ENCODE measurements at places on chromosomes 3 and 15.

DNA sequence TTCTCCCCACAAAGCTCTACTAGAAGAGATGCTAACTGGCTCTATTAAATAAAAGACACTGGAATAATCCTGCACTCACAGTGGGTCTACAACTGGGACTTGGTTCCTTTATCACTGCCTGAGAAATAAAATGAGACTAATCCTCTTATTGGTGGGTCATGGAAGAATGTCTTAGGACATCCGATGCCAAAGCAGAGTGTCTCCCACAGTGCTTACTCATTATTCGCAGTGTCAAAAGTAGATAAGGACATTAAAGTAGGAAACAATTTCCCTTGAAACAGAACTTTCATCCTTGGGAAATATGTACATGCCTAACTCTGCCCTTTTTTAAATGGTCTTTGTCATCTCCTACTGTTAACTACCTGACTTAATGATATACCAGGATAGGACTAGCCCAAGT, 71.5 kb downstream of the GSK3B start:
- no peak for DNase-seq

- DNase-seq = no peak
Observed at GRCh38 chr3:190644766-190645165, 130.9 kb downstream of the IL1RAP start.

GRCh38 chr15:71238926-71239325, 123.7 kb downstream of the THSD4 start:
- DNase-seq = no peak

GRCh38 chr15:60003243-60004008, 685 bp upstream of the FOXB1 start:
- no peak for DNase-seq

- no peak for DNase-seq
Observed at GRCh38 chr3:82058809-82059208, 297.4 kb upstream of the GBE1 start.

DNA sequence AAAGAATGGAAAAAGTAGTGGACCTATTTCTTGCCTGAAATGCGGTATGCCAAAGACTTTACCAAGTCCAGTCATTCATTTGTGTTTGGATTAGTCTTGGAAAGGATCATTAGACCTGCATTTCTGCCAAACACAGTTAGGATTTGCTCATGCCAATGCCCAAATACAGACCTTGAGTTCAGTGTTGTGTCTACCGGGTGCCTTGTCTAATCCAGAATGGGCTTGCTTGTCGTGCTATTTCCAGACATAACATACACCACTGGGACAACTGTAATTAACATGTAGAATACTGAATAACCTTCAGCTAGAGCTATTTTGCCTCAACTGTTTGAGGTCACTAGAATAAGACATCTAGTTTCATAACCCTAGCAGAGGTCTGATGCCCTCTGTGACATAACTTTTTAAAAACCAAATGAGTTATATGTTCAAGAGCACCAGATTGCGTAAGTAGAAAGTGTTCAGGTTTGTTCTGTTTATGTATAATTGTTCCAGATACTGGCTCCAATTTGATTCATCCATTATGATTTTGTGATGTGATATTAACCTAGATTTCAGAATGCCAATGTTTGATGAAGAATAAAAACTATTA, 145.3 kb upstream of the DPH6 start:
- DNase-seq = no peak

- no peak for DNase-seq
Observed at GRCh38 chr3:20125897-20126296, 60.1 kb downstream of the SGO1 start.

DNA sequence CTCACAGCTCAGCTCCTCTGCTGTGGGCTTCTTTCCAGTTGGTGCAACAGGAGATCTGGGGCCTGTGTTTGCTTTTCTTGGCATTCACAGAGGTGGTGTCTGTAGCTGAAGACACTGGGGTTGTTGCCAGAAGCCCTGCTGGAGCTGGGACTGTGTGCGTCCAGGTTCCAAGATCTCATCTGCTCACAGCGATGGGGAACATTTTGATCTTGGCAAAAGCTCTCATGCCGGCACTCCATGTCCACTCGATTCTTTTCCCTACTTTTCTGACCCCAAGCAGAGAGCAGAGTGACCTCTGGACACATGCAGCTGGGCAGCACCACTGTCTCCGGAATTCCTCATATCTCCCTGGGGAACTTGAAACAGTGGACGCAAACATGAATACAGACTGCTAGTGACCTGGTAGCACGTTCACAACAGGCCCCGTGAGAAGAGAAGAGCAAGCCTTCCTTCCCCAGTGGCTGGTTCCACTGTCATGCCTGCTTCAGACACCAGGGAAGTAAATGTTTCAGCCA, 36.1 kb upstream of the MECOM start:
- no peak for DNase-seq

DNA sequence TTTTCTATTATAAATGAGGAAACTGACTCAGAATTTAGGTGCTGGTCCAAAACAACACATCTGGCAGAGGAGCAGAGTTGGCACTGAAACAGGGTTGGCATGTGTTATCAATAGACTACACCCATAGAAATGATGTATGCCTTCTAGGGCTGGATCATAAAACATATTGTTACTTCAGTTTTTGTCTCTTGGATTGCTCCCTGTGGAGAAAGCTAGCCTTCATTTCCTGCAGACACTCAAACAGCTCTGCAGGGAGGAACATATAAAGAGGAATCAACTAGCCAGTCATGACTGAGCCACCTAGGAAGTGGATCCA, 507 bp upstream of the MRPL3 start:
- DNase-seq = no peak

- no peak for DNase-seq
Observed at GRCh38 chr3:155292693-155293092, 790 bp downstream of the STRIT1 start.

DNA sequence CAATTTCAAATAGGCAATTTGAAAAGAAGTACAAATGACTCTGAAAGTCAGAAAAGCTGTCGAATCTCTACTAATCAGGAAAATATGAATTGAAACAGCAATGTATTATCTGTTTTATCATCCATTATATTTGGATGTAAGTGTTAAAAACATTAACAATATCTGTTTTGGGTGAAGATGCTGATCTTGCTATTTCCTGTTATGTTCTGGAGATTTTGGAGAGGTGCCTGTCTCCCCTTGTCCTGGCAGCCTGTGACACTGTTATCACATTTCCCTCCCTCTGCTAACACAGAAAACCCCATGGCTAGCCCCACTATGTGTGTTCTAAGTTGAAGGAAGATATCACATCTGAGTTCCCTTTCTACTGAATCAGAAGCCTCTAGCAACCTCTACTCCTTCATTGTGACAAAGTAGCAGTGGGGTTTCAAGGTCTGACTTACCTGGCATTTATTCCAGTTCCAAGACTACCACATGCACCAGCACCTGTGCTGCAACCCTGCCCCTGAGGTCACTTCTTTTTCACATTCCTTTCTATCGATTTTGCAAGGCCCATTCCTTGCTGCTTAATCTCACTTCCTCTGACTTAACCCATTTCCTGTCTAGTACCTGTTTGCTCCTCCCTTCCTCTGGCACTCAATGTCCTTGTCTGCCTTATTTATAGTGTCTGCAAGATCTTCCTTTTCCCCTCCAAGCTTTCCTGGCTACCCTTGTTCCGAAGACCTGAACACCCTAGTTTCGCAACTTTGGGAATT, 95.5 kb upstream of the COL8A1 start:
- DNase-seq = no peak

DNA sequence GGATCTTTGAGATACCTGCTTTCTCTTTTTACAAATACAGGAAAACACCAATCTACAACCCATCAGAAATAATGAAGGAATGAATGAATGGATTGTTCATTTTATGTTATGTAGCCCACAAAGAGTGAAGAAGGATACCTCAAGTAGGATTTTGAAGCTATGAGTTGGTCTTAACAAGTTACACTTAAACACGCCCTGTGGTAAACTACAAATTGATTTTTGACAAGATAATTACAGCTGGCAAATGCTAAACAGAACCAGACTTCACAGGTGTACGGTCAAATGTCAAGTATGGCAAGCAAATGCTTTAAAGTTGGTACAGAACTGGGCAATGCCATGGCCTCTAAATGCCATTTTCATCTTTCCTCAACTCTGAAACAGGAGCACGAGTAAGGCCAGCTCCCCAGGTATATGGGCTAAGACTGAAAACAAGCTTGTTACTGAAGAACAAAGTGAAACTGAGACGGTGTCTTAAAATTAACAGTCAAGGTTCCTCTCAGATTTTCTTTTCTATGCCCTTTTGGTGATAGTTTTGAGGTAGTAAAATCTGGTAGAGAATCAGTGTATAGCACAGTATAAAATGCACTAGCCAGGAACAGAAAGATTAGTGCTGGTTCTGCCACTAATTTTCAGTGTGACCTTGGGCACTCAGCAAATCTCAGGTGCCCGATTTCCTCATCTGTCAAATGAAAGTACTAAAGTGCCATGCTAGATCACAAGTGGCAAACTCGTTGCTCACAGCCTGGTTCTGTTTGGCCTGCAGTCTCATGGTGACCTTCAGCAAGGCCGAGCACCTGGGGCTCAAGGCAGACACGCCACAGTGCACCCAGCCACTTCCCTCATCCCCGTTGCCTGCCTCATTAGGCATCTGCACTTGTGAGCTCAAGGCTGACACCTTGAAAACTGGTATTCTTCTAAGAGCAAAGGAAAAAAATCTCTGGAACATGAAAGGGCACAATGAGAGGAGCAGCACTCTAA, 9.5 kb downstream of the RUVBL1 start:
- no peak for DNase-seq

GRCh38 chr3:85170646-85171045, 211.9 kb downstream of the CADM2 start:
- no peak for DNase-seq

GRCh38 chr3:110301781-110302180, 769.8 kb upstream of the NECTIN3 start:
- DNase-seq = no peak

DNA sequence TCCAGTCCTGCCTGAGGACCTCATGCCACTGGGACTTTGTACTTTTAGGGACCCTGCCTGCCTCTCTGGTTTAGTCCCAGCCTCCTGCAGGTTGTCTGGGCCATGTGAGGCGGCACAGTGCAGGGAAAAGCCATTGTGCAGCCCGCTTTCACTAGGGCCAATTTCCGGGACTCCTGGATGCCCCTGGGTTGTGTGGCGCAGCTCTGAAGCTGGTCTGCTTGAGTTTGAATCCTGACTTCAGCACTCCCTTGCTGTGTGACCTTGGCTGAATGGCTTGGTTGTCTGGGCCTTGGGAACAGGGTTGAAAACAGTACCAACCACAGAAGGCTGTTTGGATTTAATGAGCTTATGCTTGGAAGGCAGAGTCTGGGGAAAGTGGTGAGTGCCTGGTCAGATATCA, 8.3 kb downstream of the TEX264 start:
- DNase-seq = no peak

GRCh38 chr3:150414258-150414657, 6.2 kb downstream of the TSC22D2 start:
- DNase-seq = no peak

DNA sequence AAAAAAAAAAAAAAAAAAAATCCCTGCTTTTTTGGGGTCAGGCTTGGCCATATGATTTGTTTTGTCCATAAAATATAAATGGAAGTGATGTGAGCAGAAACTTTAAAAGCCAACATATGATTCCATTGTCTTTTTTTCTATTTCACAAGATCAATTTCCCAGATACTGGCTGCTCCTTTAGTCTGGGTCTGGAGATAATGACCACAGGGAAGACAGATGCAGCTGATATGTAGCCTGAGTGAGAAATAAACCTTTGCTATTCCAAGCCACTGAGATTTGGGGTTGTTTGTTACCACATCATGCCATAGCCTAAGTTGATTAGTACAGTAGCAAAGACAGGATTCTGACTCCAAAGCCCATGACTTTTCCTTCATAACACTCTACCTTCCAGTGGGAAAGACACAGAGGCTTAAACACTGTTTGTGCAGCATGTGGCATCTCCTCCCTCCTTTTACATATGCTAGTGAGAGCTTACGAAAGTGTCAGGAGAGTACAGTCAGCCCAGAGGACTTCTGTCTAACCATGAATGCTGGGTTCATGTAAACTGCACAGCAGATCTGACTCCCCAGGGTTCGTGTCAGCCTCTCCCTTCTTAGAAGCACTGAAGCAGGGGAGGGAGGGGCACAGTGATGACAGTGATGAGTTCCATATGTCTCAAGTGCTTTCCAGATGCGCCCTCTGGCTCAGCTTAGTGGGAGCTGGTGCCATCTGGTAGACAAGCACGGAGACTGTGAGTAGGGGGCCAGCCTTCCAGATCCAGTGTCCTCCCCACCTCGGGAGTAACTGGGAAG, 36.7 kb upstream of the SLC7A14 start:
- no peak for DNase-seq

DNA sequence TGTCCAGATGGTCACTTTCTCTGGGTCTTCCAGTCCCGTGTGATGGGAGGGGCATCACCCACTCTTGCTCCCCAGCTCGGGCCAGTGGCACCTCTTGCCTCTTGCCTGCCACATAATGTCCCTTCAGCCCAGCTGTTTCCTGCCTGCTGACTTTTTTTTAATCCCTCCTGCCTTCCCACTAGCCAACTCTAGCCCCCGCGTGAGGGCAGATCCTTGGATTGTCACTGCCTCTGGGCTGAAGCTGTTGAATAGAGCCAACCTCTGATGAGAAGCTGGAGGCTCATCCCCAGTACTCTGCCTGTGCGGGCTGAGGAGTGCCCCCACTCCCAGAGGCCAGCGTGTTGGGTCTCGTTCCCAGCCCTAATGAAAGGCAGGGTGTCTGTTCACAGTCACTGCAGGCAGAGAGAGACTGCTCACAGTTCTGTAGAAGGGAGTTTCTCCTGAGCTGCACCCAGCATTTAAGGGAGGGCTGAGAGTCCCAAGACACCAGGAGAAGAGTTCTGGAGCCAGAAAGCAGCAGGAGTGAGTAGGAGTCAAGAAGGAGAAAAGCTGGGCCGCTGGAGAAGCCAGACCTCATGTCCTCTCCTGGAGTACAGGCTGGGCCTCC, 30.1 kb upstream of the TIMP4 start:
- no peak for DNase-seq

DNA sequence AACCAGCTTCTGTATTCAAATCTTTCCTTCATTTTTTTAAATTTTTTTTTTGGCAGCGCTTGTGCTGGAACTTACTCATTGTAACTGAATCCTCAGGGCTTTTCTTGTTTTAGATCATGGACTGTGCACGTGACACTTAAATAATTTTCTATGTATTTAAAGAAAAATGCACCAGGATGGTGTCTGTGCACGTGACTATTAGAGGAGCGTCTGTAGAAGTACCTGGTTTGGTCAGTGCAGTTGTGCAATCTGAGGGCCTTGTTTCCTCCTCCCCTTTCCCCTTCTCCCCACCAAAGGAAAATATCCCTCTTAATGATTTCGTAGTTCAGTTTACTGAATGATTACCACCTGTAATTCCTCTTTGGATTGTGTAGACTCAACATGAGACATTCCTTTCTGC, 31.3 kb downstream of the EDEM1 start:
- DNase-seq = no peak

- no peak for DNase-seq
Observed at GRCh38 chr15:64859226-64859625, 17.5 kb downstream of the PLEKHO2 start.

- no peak for DNase-seq
Observed at GRCh38 chr3:138034918-138035317, 25.0 kb downstream of the CLDN18 start.

- peak; percentile 12 for DNase-seq
Observed at GRCh38 chr15:75452865-75453702, 1.6 kb upstream of the SIN3A start.

GRCh38 chr3:57796261-57796660, 40.2 kb downstream of the SLMAP start:
- DNase-seq = no peak
